Spinal cord (tissue), 10 donors: ENCODE measurements at places on chromosomes 5 and 9.

DNA sequence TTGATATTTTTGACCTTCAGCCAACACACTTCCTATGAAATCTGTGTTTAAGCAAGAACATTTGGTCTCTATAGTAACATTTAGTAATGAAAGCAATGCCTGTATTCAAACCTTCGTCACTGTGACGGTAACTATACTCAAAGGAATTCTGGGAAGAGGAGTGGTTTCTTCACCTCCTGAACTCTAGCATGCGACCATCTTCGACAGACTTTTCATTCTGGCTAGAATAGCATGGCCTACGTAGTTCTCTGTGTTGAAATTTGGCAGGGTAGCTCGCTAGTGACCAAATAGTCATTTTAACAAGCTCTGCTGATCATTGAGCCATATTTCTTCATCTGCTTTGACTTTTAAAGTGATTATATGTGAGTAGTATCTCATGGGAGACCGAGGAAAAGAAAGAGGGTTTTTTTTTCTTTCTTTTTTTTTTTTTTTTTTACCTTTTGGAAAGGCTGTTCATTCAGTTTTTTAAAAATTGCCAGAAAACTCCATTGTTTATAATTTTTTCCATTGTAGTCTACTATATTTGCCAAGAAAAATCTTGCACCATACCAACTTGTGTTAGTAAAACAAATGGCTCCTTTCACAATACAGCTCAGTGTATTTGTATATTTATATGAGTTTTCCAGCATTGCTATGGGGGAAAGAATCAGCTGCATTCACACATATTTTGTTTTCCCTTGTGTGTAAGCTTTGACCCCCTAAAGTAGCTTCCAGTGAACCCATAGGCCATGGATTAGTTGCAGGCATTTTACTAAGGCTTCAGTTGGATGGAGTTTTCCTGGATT is 166.8 kb downstream of the NNT start:
- no peaks in the 10 kb centered on the region for H3K4me1 ChIP-seq
- H3K36me3 ChIP-seq, result no peaks in the 10 kb centered on the region
- H3K4me3 ChIP-seq, result no peak overlapping the region
- H3K27me3 ChIP-seq, result no peaks in the 10 kb centered on the region
- DNase-seq, result peak; percentile 39

DNA sequence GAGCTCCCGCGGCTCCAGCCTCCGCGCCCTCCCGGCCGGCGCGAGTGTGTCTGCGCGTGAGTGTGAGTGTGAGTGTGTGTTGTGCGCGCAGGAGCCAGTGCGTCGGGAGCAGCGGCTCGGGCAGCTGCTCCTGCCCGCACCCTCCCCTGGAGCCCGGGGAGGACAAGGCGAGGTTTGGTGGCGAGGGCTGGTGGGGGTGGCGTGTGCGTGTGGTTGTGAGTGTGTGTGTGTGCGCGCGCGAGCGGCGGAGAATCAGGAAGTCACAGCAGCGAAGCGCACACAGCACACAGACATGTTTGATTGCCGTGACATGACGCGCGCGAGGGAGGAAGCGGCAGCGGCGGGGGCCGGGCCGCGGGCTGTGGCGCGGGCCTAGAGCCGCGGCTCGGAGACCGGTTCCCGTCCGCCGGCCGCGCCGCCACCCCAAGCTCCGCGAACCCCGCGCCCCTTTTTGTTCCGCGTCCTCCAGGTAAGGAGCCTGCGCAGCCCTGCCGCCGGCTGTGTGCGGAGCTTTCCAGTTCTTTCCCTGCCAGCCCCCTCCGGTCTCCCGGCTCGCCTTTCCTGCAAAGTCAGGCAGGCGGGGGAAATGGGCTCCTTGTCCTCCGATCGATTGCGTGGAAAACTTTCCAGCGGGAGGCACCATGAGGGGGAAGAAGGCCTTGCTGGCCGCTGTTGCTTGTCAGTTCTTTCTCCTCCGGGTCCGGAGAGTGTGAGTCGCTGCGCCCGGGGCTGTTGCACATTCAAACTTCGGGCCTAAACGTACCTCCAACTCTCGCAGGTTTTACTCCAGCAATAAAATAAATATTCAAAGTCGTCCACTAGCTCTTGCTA is 2.4 kb downstream of the SMARCA2 start:
- DNase-seq, result peak; percentile 45
- no peaks in the 10 kb centered on the region for H3K36me3 ChIP-seq
- H3K27ac ChIP-seq, result peak overlapping the region; percentile 99
- peak overlapping the region; percentile 97 for H3K4me3 ChIP-seq

GRCh38 chr9:9108641-9109040 is 1309.1 kb upstream of the DMAC1 start:
- H3K27me3 ChIP-seq, result no peaks in the 10 kb centered on the region
- H3K4me1 ChIP-seq, result no peaks in the 10 kb centered on the region
- H3K4me3 ChIP-seq, result no peak overlapping the region

GRCh38 chr5:158553195-158553961 is 546.3 kb downstream of the EBF1 start:
- H3K27ac ChIP-seq, result peak overlapping the region; percentile 16
- no peaks in the 10 kb centered on the region for H3K36me3 ChIP-seq
- no peaks in the 10 kb centered on the region for H3K27me3 ChIP-seq
- H3K4me1 ChIP-seq, result peaks cover 3% of the 10 kb centered on the region
- DNase-seq, result no peak

- H3K27ac ChIP-seq, result no peak overlapping the region
- H3K4me3 ChIP-seq, result no peak overlapping the region
- H3K36me3 ChIP-seq, result no peaks in the 10 kb centered on the region
- no peak for DNase-seq
- peaks cover 8% of the 10 kb centered on the region for H3K4me1 ChIP-seq
Measured at GRCh38 chr5:7764452-7764851, 86.5 kb downstream of the CFAP90 start.

GRCh38 chr5:156934450-156935211 is 28.4 kb downstream of the TIMD4 start:
- no peaks in the 10 kb centered on the region for H3K36me3 ChIP-seq
- no peaks in the 10 kb centered on the region for H3K27me3 ChIP-seq
- peak; percentile 65 for DNase-seq
- no peak overlapping the region for H3K27ac ChIP-seq
- no peaks in the 10 kb centered on the region for H3K4me1 ChIP-seq

- no peaks in the 10 kb centered on the region for H3K36me3 ChIP-seq
- H3K4me3 ChIP-seq, result no peak overlapping the region
- no peaks in the 10 kb centered on the region for H3K4me1 ChIP-seq
- H3K27ac ChIP-seq, result no peak overlapping the region
- H3K27me3 ChIP-seq, result no peaks in the 10 kb centered on the region
Measured at GRCh38 chr5:139495638-139496435, 13.3 kb upstream of the STING1 start.

- H3K27me3 ChIP-seq, result no peaks in the 10 kb centered on the region
- no peaks in the 10 kb centered on the region for H3K36me3 ChIP-seq
- no peaks in the 10 kb centered on the region for H3K4me1 ChIP-seq
- H3K4me3 ChIP-seq, result no peak overlapping the region
- H3K27ac ChIP-seq, result no peak overlapping the region
- DNase-seq, result no peak
Measured at GRCh38 chr5:132134384-132134783, 60.8 kb downstream of the CSF2 start.

DNA sequence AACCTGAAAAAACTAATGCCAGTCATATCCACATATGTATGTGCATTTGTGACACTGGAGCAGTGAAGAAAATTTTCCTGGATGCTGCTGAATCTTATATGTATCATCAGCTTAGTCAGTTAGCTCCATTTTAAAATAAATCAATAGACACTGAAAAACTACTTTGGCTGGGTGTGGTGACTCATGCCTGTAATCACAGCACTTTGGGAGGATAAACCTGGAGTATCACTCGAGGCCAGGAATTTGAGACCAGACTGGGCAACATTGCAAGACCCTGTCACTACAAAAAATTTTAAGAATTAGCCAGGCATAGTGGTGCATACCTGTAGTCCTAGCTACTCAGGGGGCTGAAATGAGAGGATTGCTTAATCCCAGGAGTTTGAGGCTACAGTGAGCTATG is 511.0 kb upstream of the TLE4 start:
- H3K27ac ChIP-seq, result no peak overlapping the region
- no peaks in the 10 kb centered on the region for H3K4me1 ChIP-seq
- no peaks in the 10 kb centered on the region for H3K36me3 ChIP-seq
- no peaks in the 10 kb centered on the region for H3K27me3 ChIP-seq
- H3K4me3 ChIP-seq, result no peak overlapping the region

DNA sequence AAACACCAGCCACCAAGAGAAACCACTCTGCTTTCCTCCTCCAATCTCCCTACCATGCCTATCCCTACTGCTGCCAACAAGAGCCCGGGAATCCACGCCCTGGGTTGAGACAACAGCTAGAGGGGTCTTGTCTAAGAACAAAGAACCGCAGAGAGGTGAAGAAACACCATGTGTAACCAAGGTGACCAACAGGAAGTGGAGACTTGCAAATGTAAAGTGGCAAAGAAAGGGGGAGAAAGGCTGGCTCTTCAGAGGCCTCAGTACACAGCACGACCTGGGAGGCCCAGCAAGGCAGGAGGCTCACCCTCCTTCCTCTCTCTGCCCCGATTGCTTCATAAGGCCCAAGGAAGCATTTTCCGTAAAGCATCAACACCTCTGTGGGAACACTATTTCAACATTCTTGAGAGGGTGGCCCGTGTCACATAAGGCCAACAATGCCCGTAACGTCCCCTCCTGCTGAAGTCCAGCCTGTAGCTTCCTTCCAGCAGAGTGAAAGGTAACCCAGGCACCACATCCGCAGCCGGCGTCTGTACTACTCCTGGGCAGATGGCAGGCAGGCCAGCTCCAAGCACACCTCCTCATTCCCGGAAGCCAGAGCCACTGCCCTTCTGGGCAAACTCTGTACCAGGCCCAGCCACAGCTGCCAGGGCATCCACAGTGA is 18.3 kb downstream of the CCNJL start:
- H3K4me3 ChIP-seq, result no peak overlapping the region
- H3K4me1 ChIP-seq, result no peaks in the 10 kb centered on the region

DNA sequence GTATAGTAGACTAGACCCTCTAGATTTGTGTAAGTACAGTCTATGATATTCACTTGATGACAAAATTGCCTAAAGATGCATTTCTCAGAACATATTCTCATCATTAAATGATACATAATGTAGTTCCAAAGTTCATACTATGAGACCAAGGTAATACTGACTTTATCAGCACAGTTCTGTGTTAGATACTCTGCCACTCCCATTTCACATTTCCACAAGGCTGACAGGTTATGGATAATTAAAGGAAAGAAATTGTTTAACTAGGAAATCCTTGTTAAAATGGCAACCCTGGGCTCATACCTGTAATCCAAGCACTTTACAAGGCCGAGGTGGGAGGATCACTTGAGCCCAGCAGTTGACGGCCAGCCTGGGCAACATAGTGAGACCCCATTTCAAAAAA is 33.6 kb downstream of the TYRP1 start:
- DNase-seq, result no peak
- H3K4me1 ChIP-seq, result no peaks in the 10 kb centered on the region
- no peak overlapping the region for H3K27ac ChIP-seq
- H3K36me3 ChIP-seq, result no peaks in the 10 kb centered on the region

- H3K27ac ChIP-seq, result no peak overlapping the region
- no peaks in the 10 kb centered on the region for H3K36me3 ChIP-seq
- H3K4me3 ChIP-seq, result no peak overlapping the region
- no peaks in the 10 kb centered on the region for H3K27me3 ChIP-seq
- DNase-seq, result no peak
- no peaks in the 10 kb centered on the region for H3K4me1 ChIP-seq
Measured at GRCh38 chr5:84322646-84323045, 62.0 kb downstream of the EDIL3 start.

GRCh38 chr5:174234388-174234787 is 188.9 kb downstream of the NSG2 start:
- no peak overlapping the region for H3K27ac ChIP-seq
- no peaks in the 10 kb centered on the region for H3K27me3 ChIP-seq
- H3K4me3 ChIP-seq, result no peak overlapping the region
- H3K36me3 ChIP-seq, result no peaks in the 10 kb centered on the region

DNA sequence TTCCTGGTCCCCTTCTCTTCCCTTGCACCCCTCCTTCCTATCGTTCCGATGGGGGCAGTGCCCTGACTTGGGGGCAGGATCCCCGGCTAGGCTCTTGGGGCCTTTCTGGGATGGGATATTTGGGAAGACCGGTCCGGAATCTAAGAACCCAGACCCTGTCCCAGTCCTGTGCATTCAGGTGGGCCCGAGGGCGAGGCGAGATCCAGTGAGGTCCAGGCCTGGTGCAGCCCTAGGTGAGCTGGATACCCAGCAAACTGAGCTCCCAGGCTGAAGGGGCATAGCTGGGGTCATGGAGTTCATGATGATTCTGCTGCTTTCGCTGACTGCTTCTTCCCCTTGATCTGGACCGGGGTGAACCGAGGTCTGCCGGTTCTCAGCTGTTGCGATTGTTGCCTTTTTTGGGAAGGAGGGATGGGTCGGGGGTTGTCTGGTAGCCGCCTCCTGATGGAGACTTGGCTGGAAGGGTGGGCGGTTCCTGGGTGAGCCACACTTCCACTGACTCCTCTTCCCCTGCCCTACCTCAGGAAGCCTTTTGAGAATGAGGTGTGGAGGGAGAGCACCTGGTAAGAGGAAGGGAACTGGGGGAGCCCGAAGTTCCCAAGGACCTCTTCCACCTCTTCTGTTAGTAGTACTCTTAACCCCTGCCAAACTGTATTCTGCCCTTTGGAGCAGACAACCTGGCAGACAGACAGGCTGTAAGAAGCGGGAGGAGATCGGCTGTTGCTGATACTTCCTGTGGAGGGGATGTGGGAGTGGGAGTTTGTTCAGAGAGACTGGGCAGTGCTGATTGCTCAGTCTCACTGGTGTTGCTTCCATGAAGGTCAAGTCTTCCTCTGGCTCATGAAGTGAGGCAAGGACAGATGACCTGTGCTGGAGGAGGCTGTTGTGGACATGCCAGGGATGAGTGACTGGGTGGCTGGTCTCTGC is 1.0 kb downstream of the LRRC8A start:
- peak overlapping the region; percentile 91 for H3K27ac ChIP-seq
- H3K36me3 ChIP-seq, result peaks cover 30% of the 10 kb centered on the region
- H3K27me3 ChIP-seq, result no peaks in the 10 kb centered on the region
- peak; percentile 24 for DNase-seq

GRCh38 chr5:33608344-33609041 is 167.7 kb downstream of the TARS1 start:
- no peaks in the 10 kb centered on the region for H3K27me3 ChIP-seq
- DNase-seq, result no peak
- no peaks in the 10 kb centered on the region for H3K36me3 ChIP-seq
- H3K4me1 ChIP-seq, result no peaks in the 10 kb centered on the region
- no peak overlapping the region for H3K27ac ChIP-seq
- H3K4me3 ChIP-seq, result no peak overlapping the region

DNA sequence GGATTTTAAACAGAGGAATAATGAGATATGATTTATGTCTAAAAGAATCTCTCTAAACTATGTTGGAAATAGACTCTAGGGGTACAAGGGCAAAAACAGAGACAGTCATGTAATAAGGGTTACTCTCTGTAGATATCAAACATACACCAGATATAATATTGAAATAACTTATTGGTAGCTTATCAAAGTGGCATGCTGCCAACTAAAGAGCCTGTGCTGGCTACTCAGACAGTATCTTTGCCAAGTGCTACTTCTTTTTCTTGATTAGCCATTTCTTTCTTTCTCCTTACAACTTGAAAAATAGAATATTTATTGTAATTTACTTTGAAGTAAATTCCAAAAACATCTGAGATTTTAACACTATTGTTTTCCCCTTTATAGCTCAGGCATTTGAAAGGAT is 34.9 kb downstream of the ZFYVE16 start:
- no peak for DNase-seq
- H3K4me3 ChIP-seq, result no peak overlapping the region
- H3K4me1 ChIP-seq, result no peaks in the 10 kb centered on the region
- H3K36me3 ChIP-seq, result peaks cover 16% of the 10 kb centered on the region
